Activated naive CD8-positive, alpha-beta T cell treated with anti-CD3 and anti-CD28 coated beads for 36 hours (primary cell): ENCODE measurements at places on chromosomes 7 and 10. TPM values are rescaled to one million over a fixed set of nuclear protein-coding genes. Genes with fewer than 3 reads are reported as not detected.

GRCh38 chr7:135098391-135098790 is 49.5 kb upstream of the TMEM140 start:
- DNase-seq, result no peak

- no peak for DNase-seq
Observed at GRCh38 chr10:23275355-23275754, 69.2 kb downstream of the C10orf67 start.

GRCh38 chr10:132868995-132869394 is 73.4 kb downstream of the CFAP46 start:
- no peak for DNase-seq

- DNase-seq, result no peak
Observed at GRCh38 chr7:122303531-122304318, 825 bp downstream of the FEZF1 start.

- DNase-seq, result no peak
Observed at GRCh38 chr10:93261089-93261488, 187.4 kb downstream of the CYP26A1 start.

GRCh38 chr7:158662610-158663427 is 41.8 kb downstream of the NCAPG2 start:
- DNase-seq, result no peak

GRCh38 chr10:86759073-86759672 is 2.8 kb downstream of the BMPR1A start:
- no peak for DNase-seq

GRCh38 chr7:7607010-7607409 is 33.5 kb upstream of the UMAD1 start:
- no peak for DNase-seq

DNA sequence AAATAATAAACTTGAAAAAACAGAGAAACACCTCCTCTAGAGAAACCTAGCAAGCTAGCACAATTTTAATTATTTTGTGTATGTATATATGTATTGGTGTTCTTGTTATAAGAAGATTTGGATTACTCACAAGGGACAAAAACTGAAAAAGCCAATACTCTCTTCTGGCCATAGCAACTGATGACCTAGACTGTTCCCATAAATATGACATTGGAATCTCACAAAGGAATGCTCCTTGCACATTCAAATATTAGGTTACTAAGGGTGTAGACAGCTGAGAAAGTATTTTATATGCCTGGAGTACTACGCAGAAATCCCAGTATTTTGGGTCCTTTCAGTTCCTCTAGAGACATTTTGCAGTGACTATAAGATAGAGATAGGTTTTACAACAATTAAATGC is 279.4 kb downstream of the FZD1 start:
- DNase-seq, result no peak

DNA sequence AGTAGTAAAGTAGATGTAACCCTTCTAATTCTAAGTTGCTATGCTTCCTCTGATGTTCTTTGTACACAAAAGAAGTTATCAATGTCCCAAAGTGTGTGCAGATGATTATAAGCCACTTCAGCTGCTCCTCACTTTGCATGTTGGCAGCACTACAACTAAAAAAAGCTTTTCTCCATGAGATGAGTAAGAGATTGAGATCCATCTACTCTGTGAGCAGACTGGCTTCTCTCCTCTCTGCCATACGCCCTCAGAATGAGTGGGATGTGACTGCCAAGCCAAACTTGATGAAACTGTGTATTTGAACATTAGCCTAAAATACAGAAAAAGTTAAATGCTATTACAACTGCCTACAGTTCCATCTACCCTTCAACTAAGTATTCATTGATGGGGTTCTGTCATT is 102.9 kb upstream of the ETV1 start:
- no peak for DNase-seq

DNA sequence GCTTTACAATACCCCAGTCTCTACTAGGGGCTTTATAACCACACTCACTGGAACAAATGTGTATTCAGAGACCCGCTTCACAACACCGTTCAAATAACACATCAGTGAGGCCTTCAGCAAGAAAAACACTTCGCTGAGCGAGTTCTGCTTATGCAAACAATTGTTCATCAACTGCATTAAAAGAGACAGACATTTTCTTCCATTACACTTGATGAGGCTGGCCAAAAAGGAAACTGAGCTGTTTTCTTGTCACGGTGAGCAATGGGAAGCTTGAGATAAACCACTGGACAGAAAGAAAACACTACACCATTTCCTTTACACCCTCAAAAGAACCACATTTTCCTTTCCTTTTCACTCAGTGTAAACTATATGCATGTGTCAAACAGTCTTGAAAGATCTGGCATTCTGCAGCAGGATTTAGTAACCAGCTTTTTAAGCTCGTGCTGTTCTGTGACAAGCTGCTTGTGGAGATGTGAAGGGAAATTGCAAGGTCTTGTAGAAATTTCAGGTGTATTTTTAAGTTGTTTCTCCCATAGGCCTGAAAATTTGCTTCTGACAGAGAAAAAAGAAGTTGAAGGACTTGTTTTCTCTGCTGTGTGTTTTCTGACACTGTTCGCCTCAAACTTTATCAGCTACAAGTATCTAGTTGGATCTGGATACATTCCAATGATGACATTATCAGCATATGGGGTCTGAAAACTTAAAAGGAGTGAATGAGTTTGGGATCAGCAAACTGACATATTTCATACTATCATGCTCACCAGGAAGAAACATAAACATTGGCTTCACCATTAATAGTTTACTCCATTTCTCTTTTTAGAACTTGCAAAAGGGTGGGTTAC is 693.1 kb downstream of the PARD3 start:
- DNase-seq, result peak; percentile 19

DNA sequence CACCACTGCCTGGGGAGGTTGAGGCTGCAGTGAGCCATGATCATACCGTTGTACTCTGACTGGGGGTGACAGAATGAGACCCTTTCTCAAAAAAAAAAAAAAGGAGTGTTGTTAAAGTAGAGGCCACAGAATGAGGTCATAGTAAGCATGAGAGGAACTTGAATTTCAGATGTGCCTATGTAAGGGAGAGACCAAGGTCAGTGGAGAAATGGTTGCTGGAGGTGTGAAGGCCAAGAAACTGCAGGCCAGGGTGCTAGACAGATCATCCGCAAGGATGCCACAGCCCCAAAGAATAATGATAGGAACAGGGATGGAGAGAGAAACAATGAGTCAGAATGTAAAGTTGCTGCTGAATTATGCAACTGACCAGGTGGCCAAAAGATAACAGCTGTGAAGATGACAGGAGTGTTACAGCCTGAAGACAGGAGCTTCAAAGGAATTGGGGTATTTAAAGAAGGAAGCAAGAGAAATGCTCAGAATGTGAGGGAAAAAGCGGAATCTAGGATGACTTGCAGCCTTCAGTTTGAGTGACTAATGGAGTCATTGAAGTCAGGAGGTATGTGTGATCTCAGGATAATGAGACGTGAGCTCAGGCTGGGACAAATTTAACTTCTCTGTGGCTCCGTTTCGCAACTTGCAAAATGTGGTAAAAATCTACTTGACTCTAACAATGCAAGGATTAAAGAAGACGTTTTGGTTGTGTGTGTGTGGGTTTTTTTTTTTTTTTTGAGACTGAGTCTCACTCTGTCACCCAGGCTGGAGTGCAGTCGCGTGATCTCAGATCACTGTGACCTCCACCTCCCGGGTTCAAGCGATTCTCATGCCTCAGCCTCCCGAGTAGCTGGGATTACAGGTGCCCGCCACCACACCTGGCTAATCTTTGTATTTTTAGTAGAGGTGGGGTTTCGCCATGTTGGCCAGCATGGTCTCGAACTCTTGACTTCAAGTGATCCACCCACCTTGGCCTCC is 22.2 kb downstream of the TYW1B start:
- no peak for DNase-seq

- no peak for DNase-seq
Observed at GRCh38 chr7:17181482-17181881, 117.0 kb upstream of the AHR start.

DNA sequence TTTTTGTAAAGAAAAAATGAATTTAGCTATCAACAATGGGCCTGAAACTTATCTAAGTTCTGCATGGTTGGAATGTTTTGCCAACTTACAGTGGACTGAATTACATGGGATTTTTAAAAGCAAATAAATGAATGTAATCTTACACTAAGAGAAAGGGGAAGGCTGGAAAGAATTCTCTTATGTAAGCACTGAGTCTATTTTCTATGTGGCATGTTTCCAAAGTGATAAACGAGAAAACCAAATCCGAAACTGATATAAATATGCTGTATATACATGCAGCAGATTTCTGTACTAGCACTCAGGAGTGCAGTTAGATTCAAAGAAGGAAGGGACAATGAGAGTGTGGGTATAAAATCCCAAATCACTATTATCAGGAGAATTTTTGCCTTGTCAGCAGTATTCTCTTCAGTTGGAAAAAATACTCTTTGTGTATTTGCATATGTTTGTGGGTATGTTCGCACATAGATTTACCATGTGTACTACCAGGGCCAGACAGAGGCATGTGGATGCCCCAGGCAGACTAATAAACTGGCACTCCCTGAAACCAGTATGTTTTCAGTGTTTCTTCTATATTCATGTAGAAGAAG is 334.3 kb upstream of the SEMA3D start:
- DNase-seq, result no peak

DNA sequence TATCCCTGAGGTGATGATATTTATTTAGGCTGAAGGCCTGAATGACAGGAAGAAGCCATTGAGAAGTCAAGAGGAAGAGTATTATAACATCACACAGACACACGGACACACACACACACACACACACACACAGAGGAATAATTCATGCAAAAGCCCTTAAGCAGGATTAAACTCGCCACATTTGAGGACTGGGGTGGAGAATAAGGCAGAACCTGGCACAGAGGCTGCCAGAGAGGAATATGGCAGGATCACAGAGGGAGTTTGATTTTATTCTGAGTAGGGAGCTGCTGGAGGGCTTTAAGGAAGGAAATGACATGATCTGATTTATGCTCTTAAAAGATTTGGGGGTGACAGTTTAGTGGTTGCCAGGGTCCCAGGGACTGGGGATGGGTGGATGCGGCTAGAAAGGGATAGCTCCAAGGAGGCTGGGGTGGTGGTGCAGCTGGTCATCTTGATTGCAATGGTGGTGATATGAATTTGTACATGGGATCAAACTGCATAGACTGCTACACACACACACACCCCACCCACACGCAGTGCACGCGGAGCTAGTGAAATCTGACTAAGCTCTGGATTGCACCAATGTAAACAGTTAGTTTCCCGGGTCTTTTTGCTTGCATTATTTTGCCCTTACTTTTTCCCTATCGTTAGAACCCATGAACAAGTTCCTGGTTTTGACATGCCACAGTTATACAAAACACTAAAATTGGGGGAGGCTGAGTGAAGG is 11.2 kb downstream of the SMURF1 start:
- no peak for DNase-seq

DNA sequence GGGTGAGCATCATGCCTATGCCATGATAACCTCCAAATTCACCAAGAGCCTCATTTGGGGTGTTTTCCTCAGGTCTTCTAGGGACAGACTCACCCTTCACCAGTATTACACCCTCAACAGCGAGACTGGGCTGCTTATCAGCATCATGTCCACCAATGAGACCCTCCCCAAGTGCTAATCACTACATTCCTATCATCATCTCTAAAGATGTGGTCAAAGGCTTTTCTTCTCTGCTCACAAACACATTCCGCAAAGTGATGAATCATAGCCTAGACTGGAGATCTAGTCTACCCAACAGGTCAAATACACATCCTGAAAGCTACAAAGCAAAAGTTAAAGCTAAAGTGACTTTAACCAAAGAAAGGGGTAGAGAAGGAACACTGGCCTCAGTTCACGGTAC is 75.3 kb upstream of the C7orf33 start:
- DNase-seq, result no peak

DNA sequence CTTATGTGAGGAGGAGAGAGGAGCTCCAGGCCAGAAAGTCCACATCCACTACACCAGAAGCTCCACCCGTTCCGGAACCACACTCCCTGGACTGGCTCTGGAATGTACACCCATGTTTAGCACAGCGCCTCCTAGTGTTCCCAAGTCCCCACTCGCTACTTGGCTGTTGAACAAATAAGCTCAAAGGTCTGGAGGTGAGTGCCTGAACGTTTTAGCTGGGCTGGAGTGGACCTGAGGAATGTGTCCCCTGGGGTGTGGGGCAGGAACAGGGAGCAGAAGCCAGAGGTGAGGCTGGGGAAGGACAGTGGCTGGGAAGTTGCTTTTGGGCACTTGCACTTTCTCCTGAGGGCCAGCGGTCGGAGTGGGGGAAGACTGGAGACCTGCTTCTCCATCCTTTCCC is 164.1 kb upstream of the CDCA7L start:
- peak; percentile 16 for DNase-seq

- DNase-seq, result no peak
Observed at GRCh38 chr7:1253681-1254181, 21.1 kb downstream of the UNCX start.

- DNase-seq, result no peak
Observed at GRCh38 chr10:123759501-123760031, 93.4 kb downstream of the GPR26 start.

- DNase-seq, result no peak
Observed at GRCh38 chr7:132158166-132158565, 418.1 kb downstream of the PLXNA4 start.

- peak; percentile 38 for DNase-seq
Observed at GRCh38 chr7:20064974-20065862, 152.0 kb downstream of the MACC1 start.

GRCh38 chr10:112507988-112508387 is 61.0 kb downstream of the VTI1A start:
- DNase-seq, result no peak

DNA sequence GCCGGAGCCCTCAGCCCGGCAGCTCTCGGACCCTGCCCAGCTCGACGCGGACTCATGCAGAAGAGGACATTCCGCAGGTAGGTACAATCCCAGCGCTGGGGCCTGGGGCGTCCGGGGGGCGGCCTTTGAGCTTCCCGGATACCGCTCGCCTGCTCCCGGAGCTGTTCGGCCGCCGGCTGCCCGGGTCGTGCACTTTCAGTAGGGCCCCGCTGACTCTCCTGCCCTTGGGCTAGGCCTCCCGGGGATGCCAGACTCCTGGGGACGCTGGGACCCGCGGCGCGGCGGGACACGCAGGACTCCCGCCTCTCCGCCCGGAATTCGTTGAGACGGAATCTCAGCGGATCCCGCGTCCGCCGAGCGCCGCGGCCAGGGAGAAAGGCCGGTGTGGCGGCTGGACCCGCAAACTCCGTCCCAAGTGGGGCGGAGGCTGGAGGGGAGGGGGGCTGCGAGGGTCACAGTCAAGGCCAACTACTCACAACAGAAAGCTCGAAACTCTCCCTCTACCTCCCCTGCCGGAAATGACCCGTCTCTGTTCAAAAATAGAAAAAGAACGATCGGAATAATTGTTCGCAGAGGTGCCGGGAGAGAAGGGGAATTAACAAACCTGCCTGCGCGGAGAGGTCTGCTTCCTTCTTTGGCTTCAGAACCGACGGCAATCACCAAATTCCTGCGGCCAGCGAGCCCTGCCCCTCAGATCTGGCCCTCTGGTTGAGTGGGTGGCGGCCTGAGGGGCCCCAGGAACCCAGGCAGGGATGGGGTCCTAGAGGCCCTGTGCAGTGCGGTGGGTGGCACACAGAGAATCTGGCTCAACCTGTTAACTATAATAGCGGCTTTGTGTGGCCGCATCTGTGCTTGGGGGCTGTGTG is 9.2 kb downstream of the TLX1 start:
- no peak for DNase-seq

The PAPSS2 gene
- 0.42 TPM for total RNA-seq

The SP8 gene
- not detected for total RNA-seq

The CCDC136 gene
- 11.0 TPM for total RNA-seq

The PNLIPRP3 gene
- total RNA-seq, result not detected

The FEZF1 gene
- not detected for total RNA-seq

The TRUB1 gene
- total RNA-seq, result 17.1 TPM

The STAG3 gene
- total RNA-seq, result 21.1 TPM
